ENCODE measurements at places on chromosomes 13 and 19.

DNA sequence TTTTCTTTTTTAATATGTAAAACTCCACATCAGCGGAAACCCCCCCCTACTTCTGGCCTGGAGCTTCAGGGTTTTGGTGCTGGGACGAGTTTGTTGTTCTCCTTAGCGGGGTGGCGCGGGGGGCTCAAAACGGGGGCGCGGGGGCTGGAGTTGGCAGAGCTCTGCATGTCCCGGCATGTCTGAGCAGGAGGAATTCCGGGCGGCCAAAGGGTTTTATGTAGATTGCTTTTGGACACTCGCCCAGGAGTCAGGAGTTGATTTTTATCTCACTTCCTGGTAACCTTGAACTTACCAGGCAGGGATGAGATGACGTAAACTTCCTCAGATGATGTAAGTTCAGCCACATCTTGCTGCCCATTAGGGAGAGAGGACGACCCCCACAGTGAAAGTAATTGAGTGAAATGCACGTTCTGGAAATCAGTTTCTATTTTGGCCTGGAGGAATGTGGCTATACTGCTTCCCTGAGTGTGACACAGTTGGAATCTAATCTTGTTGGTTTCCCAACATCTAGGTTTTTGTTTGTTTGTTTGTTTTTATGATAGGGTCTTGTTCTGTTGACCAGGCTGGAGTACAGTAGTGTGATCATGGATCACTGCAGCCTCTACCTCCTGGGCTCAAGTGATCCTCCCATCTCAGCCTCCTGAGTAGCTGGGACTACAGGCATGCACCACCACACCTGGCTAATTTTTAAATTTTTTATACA lies 21.0 kb upstream of the GDF15 start:
- DNase-seq = no peak

GRCh38 chr19:49427855-49428546 lies 2.8 kb downstream of the GFY start:
- DNase-seq = peak; percentile 21

DNA sequence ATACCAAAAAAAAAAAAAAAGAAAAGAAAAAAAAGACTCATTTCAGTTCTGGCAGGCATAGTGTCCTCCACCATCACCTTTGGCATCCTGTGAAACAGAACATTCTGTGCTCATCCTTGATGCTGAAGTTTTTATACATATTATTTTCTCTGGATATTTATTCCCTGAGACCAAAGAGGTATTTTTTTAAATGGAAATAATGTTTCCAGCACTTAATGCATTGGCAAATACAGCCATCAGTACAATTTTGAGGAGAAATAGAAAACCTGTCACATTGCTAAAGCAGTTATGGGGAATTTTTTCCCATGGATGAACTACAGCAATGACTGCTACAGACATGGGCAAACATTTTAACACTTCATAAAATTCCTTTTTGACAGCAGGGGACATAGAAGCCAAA lies 312.4 kb downstream of the DNAJC15 start:
- no peak for DNase-seq

DNA sequence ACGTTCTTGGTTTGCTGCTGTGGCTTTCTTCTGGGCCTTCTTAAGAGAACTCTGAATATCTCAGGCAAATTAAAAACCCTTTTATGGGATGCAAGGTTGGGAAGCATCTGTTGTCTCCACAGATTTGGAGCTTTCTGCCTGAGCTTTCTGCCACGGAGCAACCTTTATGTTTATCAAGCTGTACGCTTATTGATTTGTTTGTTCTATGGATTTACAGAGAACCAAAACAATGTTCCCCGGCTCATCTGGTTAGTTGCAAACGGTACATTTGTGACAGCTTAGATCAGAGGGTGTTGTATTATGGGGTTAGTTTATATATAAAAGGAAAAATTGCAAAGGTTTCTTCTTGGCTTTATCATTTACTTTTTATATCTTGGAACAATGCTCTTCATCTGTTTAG lies 479.6 kb downstream of the DIAPH3 start:
- no peak for DNase-seq

DNA sequence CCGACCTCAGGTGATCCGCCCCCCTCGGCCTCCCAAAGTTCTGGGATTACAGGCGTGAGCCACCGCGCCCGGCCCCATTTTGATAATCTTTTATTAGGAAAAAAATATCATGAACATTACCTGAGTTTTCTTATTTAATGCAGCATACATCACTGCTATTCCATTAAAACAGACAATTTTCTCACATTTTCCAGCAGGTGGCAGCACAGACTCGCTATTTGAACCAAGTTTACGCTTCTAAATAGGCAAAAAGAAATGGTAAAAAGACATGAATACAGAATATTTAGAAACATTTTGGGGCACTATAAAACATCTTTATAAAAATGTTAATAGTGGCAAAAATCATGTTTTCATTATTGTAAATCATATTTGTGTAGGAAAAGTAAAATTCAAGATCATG lies 903.1 kb downstream of the SLITRK6 start:
- DNase-seq = peak; percentile 9

DNA sequence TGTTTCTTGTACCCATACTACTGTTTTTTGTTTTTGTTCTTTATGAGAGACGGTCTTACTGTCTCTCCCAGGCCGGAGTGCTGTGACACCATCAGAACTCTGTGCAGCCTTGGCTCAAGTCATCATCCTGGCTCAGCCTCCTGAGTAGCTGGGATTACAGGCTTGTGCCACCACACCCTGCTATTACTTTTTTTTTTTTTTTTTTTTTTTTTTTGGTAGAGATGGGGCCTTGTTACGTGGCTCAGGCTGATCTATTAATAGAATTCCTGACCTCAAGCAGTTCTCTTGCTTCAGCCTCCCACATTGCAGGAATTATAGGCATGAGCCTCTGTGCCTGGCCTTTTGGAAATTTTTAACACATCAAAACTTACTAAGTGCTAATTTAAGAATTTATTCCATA lies 2.9 kb upstream of the ZNF304 start:
- DNase-seq = no peak

GRCh38 chr13:30874561-30874960 lies 31.5 kb upstream of the MEDAG start:
- no peak for DNase-seq

Measured in stimulated activated CD4-positive, alpha-beta T cell treated with anti-CD3 and anti-CD28 coated beads, Interleukin-4, amount 100 ng/mL, for 24 hours (primary cell).